Chondrocyte (in vitro differentiated cells): ENCODE measurements at places on chromosomes 2 and 18. TPM values are rescaled to one million over a fixed set of nuclear protein-coding genes. Genes with fewer than 3 reads are reported as not detected.

DNA sequence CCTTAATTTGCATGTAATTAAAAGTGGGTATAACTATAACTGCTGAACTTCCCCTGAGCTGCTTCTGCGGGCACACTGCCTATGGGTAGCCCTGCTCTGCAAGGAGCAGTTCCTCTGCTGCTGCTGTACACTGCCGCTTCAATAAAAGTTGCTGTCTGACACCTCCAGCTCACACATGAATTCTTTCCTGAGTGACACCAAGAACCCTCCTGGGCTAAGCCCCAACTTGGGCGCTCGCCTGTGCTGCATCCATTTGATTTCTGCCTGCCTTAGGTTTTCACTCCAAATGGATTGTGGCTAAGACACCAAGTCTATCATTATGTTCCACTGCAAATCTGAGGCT is 215.7 kb downstream of the ANAPC1 start:
- no peak for DNase-seq
- H3K27ac ChIP-seq: no peak overlapping the region
- H3K4me3 ChIP-seq: no peak overlapping the region
- peaks cover 10% of the 10 kb centered on the region for H3K4me1 ChIP-seq

DNA sequence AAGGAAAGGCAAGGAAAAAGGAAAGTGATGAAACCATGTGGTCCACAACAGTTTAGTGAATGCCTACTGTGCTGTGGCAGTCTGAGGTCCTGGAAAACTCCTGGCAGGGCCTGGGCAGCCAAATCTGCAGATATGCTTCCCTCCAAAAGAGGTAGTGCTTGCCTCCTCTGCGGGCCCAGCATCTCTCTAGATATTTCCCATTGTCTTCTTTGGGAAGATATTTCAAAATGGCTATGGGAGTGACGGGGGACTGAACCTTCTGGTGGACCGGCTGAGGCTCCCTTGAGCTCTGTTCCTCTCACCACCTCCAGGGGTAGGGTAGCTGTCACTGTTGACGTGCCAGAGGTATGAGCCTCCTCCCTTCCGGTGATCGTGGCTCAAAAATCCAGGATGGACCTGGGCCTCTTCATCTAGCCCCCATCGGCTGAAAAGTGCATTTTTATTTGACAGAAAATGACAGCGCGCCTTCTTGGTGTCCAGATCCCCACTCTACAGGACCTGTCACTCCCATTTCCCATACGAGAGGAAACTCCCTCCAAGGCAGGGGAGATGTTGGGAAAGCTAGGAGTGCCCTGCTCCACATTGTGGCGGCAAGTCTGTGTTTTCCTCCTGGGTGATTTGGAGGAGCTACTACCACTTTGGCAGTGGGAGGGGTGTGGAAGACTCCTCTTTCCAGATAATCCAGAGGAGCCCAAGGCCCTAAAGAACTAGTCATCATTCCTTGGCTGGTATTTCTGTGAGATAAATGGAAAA is 9.4 kb upstream of the PAX3 start:
- H3K27me3 ChIP-seq: peaks cover 97% of the 10 kb centered on the region
- no peak for DNase-seq
- H3K36me3 ChIP-seq: peaks cover 9% of the 10 kb centered on the region

The PLCD4 gene
- total RNA-seq: 4.1 to 8.6 TPM (median 5.0 TPM) in 3 replicates

- peaks cover 79% of the 10 kb centered on the region for H3K4me1 ChIP-seq
- H3K36me3 ChIP-seq: no peaks in the 10 kb centered on the region
- H3K4me3 ChIP-seq: no peak overlapping the region
- no peaks in the 10 kb centered on the region for H3K27me3 ChIP-seq
- H3K27ac ChIP-seq: peak overlapping the region; percentile 85
- no peak for DNase-seq
Measured at GRCh38 chr2:9228088-9228751, 21.6 kb downstream of the ASAP2 start.

- H3K27me3 ChIP-seq: peaks cover 6% of the 10 kb centered on the region
- H3K27ac ChIP-seq: no peak overlapping the region
- no peaks in the 10 kb centered on the region for H3K36me3 ChIP-seq
- no peak overlapping the region for H3K4me3 ChIP-seq
Measured at GRCh38 chr2:200702646-200703118, 109.0 kb upstream of the BZW1 start.

The ALK gene
- total RNA-seq: 0.07 to 0.08 TPM in 2 of 3 replicates, not detected in the other

GRCh38 chr2:227163485-227163997 is 464 bp downstream of the COL4A4 start:
- peaks cover 9% of the 10 kb centered on the region for H3K36me3 ChIP-seq
- H3K4me3 ChIP-seq: peak overlapping the region; percentile 76
- H3K4me1 ChIP-seq: peaks cover 5% of the 10 kb centered on the region
- DNase-seq: no peak

DNA sequence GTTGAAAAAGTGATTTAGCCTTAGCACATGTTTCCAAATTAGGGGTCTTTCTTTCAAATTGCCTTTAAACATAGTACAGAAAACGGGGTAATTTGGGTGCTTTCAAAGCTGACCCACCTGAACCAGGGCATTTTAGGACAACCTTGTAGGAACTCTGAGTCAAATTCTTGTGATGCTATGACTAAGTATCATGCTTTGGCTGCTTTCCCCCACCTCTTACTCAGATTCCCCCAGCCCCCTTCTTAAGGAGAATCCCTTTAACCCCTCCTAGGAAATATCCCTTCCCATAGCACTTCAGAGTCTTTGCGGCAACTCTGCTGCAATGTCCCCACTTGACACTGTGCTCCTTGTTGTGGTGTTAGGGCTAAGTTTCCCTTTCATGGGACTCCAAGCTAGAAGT is 18.6 kb upstream of the KLF7 start:
- H3K27me3 ChIP-seq: no peaks in the 10 kb centered on the region
- H3K4me1 ChIP-seq: peaks cover 60% of the 10 kb centered on the region
- no peak overlapping the region for H3K4me3 ChIP-seq
- no peaks in the 10 kb centered on the region for H3K36me3 ChIP-seq
- H3K27ac ChIP-seq: no peak overlapping the region

DNA sequence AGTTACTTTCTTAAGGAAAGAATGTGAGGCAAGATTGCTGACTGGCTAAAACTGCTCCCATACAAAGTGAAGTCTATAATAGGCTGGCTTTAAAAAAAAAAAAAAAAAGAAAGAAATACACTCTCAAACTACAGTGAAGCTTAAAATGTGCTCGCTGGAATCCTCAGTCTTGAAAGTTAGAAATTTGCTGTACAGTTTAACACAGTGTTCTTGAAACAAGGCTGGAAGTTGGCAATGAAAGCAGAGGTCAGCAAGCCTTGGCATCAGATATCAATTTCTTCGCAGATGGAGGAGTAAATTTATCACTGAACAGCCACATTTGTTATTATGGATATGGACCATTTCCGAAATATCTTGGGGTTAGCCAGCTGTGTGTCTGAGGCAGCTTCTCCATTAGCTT is 392.9 kb downstream of the ZNF516 start:
- no peaks in the 10 kb centered on the region for H3K4me1 ChIP-seq
- H3K27me3 ChIP-seq: peaks cover 2% of the 10 kb centered on the region
- no peak for DNase-seq
- H3K27ac ChIP-seq: no peak overlapping the region
- no peak overlapping the region for H3K4me3 ChIP-seq
- H3K36me3 ChIP-seq: peaks cover 2% of the 10 kb centered on the region

- no peak overlapping the region for H3K4me3 ChIP-seq
- H3K36me3 ChIP-seq: peaks cover 14% of the 10 kb centered on the region
- H3K4me1 ChIP-seq: peaks cover 77% of the 10 kb centered on the region
- peak overlapping the region; percentile 49 for H3K27ac ChIP-seq
Measured at GRCh38 chr2:127514485-127514884, 11.8 kb downstream of the IWS1 start.

DNA sequence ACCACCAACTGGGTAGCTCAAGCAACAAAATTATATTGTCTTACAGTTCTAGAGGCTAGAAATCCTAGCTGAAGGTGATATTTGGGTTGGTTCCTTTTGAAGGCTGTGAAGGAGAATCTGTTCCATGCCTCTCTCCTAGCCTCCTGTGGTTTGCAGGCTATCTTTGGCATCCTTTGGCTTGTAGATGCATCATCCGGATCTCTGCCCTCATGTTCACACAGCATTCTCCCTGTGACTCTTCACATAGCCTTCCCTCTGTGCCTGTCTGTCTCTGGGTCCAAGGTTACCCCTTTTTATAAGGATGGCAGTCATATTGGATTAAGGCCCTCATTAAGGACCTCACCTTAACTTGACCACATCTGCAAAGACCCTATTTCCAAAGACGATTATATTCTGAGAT is 78.6 kb upstream of the MAP3K20 start:
- no peak overlapping the region for H3K4me3 ChIP-seq
- H3K4me1 ChIP-seq: peaks cover 57% of the 10 kb centered on the region
- H3K27ac ChIP-seq: no peak overlapping the region
- H3K27me3 ChIP-seq: no peaks in the 10 kb centered on the region

DNA sequence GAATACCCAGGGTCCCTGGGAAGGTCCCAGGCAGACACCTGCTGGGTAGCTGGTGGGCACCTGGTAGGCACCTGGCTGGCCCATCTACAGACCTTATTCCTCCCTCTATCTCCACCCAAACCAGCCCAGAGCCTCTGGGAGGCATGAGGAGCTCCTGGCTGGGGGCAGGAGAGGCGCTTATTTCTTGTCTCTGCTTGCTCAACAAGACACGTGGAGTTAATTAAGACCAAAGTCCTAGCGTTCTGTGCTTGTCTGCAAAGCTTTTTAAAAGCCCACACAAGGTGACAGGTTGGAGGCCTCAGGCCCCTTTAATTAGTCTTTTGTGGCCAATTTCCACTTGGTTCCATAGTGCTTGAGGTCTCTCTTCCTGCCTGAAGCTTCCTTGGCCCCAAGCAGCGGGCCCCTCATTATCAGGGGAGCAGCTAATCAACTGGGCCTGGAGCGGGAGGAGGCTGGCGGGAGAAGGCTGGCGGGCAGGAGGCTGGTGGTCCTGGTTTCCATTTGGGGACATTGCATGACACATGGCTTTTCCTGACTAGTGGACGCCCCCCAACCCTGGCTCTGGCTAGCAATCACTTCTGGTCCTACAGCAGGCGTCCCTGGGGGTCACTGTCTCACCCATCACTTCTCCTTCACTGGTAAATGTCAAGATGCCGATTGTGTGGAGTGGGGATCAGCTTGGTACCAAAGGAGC is 65.4 kb upstream of the HDAC4 start:
- H3K4me1 ChIP-seq: peaks cover 20% of the 10 kb centered on the region
- DNase-seq: no peak

DNA sequence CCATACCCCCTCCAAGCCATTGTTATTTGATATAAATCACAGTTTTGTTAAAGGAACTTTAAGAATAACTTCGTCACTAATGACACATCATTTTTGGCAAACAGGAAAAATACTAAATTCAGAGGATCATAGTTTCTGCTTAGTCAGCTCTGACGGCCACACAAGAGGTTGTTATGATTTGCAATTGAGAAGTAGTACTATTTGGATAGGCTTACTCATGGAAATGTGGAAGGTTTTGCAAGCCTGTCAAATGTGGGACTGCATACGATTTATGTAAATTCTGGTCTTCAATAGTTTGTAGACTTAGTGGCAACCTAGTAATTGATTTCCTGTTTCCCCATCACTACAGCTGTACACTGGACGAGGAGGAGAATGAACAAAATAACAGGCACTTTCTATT is 108.1 kb downstream of the ARHGEF33 start:
- H3K27me3 ChIP-seq: no peaks in the 10 kb centered on the region
- no peak for DNase-seq

The L3MBTL4 gene
- total RNA-seq: 0.41 to 1.9 TPM (median 1.0 TPM) in 3 replicates

The TDRD15 gene
- total RNA-seq: 0.07 to 0.12 TPM (median 0.10 TPM) in 3 replicates

- peaks cover 8% of the 10 kb centered on the region for H3K36me3 ChIP-seq
- no peaks in the 10 kb centered on the region for H3K27me3 ChIP-seq
- peak overlapping the region; percentile 49 for H3K4me3 ChIP-seq
Measured at GRCh38 chr2:6864923-6865345, 773 bp downstream of the CMPK2 start.

DNA sequence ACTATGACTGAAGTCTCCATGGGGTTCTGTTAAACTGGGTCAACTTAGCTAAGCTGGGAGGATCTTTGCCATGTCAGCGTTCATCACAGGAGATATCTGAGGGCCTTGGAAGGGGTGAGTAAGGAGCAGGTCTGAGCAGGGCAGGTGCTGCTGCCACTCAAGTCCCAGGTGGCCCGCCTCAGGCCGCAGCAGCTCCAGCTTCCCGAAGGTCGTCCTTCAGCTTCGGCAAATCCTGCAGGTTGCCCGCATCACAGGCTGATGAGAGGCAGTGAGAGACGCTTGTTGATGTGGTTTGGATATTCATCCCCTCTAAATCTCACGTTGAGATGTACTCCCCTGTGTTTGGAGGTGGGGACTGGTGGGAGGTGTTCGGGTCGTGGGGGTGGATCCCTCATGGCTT is 166.6 kb downstream of the VAPA start:
- H3K27ac ChIP-seq: no peak overlapping the region
- H3K4me1 ChIP-seq: peaks cover 4% of the 10 kb centered on the region
- peaks cover 8% of the 10 kb centered on the region for H3K36me3 ChIP-seq
- no peak for DNase-seq
- H3K4me3 ChIP-seq: no peak overlapping the region
- H3K27me3 ChIP-seq: no peaks in the 10 kb centered on the region

The TRIM54 gene
- total RNA-seq: not detected in 3 replicates

DNA sequence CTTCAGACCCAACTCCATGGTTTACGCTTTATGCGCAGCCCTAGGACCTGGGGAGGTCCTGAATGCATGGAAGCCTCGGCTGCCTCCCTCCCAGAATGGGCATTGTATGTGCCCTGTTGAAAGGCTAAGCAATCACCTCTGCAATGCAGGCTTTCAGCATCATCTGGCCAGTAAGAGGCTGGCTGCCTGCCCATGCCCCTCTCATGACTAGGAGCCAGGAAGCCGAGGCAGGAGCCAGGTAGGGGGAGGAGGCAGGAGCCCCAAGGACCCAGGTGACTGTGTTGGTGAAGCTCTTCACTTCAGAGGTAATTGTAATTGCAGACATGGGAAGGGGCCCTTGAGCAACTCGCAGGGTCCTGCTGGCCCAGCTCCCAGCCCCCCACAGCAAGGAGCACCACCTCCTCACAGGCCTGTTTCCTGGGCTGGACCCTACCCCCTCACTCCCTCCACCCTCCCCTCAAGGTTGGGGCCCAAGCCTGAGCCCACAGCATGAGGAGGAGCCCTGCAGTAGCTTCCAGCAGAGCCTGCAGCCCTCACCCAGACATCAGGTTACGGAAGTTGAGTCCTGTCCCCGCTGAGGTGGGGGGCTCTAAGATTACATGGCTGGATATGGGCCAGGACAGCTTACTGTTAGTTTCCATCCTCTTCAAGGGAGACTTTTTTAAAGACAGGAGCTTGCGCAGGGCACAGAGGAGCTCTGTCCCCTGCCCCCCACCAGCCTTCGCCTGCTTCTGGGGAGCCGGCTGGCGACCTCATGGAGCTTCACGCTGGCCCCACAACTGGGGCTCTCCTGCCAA is 21.9 kb downstream of the CRACDL start:
- no peak for DNase-seq
- peak overlapping the region; percentile 85 for H3K27ac ChIP-seq
- peaks cover 91% of the 10 kb centered on the region for H3K4me1 ChIP-seq
